Left colon (tissue), 2 donors: ENCODE measurements at places on chromosomes 2 and 18. TPM values are rescaled to one million over a fixed set of nuclear protein-coding genes. Genes with fewer than 3 reads are reported as not detected.

Gene PTMA
- total RNA-seq = 775 TPM

Gene ASPRV1
- total RNA-seq = 0.43 TPM

- no peak for DNase-seq
These were observed 28.8 kb downstream of the ADAM23 start for GRCh38 chr2:206472094-206472493.

DNA sequence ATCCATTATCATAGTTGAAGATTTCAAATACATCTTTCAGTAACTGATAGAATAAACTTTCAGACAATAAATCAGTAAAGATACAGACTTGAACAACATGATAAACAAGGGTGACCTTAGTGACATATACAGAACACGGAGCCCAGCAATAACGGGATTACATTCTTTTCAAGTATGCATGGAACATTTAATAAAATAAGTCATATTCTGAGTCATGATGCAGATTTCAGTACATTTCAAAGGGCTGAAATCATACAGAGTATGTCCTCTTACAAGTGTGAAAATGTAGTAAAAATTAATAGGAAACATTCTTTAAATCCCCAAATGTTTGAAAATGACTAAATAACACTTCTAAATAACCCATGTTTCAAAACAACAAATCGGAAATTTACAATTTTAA is 17.2 kb upstream of the KLHL29 start:
- no peak for DNase-seq

- DNase-seq = peak; percentile 5
These were observed 41.8 kb upstream of the HAAO start for GRCh38 chr2:42834161-42834560.

DNA sequence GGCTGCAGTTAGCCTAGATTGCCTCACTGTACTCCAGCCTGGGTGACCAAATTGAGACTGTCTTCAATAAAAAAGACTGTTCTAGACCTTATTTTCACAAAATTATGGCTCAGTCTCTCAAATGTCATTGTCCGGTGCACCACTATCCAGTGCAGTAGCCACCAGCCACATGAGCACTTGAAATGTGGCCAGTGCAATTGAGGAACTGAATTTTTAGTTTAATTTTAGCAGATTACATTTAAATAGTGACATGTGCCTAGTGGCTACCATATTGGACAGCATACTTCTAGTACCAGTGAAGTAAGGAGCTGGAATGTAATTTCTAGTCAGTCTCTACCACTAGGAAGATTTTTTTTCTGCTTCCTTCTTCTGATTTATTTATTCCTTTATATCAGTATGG is 39.4 kb downstream of the KCMF1 start:
- no peak for DNase-seq
